ENCODE measurements at places on chromosomes 1 and 21. TPM values are rescaled to one million over a fixed set of nuclear protein-coding genes. Genes with fewer than 3 reads are reported as not detected.

GRCh38 chr1:59291561-59291960, 5.3 kb upstream of the FGGY start:
- ATAC-seq, result no peak

SLC25A34 gene
- 1.1 TPM for total RNA-seq

HMGCS2 gene
- total RNA-seq, result not detected

GRCh38 chr1:65319754-65320153, 10.4 kb downstream of the DNAJC6 start:
- ATAC-seq, result no peak

CR1L gene
- not detected for total RNA-seq

MT1HL1 gene
- total RNA-seq, result not detected

S100A8 gene
- total RNA-seq, result 317 TPM
